Bladder microvascular endothelial cell (primary cell): ENCODE measurements at places on chromosomes 5 and 9. TPM values are rescaled to one million over a fixed set of nuclear protein-coding genes. Genes with fewer than 3 reads are reported as not detected.

Gene MARVELD2
- 0.81 and 4.4 TPM in 2 replicates for total RNA-seq

Gene INSL4
- not detected in 2 replicates for total RNA-seq

Gene SLC35D2
- 16.0 and 25.5 TPM in 2 replicates for total RNA-seq

Gene SLC6A18
- not detected in 2 replicates for total RNA-seq

Gene PAPPA
- total RNA-seq, result 0.32 and 2.1 TPM in 2 replicates
